Activated CD4-positive, alpha-beta T cell treated with anti-CD3 and anti-CD28 coated beads, Interleukin-2, amount 50 U/mL, for 16 hours (primary cell): ENCODE measurements at places on chromosomes 13 and 19.
A peak's percentile ranks its signal among the peaks of the same experiment; 100 is the strongest.

GRCh38 chr19:5308451-5309437, 31.9 kb downstream of the PTPRS start:
- DNase-seq, result no peak

DNA sequence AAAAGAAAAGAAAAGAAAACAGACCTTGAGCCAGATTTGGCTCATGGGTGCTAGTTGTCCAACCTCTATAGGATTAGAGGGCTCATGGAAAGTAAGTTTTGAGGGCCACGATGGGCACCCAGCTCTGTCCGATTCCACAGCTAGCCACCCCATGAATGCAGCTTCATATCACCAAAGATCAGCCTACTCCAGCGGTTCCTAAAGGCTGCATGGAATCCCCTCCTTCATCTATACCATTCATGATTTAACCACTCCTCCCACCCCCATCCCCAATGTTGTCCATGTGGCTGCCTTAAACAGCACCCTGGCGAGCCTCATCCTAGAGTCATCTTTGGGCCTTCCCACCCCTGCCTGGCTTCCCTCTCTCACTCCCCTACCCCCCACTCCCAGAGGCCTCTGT, 2.1 kb downstream of the MVB12A start:
- DNase-seq, result no peak

- DNase-seq, result no peak
Observed at GRCh38 chr13:90535421-90535820, 812.1 kb upstream of the MIR17HG start.

GRCh38 chr13:108897955-108898354, 268.5 kb downstream of the MYO16 start:
- DNase-seq, result peak; percentile 37

- no peak for DNase-seq
Observed at GRCh38 chr19:37413313-37414084, 42.6 kb downstream of the ZNF527 start.

GRCh38 chr13:65868099-65868498, 1362.0 kb downstream of the PCDH9 start:
- no peak for DNase-seq

GRCh38 chr13:97211300-97211699, 10.8 kb upstream of the MBNL2 start:
- DNase-seq, result no peak

DNA sequence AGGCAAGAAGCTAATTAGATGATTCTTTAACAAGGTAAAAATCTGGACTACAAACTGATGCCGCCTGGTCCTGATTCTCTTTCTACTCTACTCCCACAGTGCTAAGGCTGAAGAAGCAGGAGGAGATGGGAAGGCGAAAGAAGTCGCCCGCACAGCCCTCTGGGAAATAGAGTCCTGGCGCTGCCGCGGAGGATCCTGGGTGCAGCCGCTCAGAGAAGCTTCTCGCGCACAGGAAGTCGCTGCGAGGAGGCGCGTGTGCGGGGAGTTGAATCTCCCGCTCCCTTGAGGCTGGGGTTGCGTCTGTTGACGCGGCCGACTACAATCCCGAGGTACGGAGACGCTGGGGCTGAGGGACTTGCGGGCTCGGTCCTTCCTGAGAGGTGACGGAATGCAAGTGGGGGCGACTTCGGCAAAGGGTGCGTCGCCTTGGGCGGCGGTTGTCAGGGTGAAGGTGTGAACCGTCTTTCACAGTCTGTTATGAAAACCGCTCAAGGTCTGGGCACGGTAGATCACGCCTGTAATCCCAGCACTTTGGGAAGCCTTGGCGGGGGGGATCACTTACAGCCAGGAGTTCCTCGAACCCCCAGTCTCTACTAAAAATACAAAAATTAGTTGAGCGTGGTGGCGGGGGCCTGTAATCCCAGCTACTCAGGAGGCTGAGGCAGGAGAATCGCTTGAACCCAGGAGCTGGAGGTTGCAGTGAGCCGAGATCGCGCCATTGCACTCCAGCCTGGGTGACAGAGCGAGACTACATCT, at the start of gene ZNF473:
Gene ZNF473, plus strand, starts transcription at position 212 of the 756 bp plus-strand sequence. CDS start 5,078 bp downstream, outside the sequence.
- peak; percentile 94 for DNase-seq
